ENCODE measurements at places on chromosomes 3 and 15.

DNA sequence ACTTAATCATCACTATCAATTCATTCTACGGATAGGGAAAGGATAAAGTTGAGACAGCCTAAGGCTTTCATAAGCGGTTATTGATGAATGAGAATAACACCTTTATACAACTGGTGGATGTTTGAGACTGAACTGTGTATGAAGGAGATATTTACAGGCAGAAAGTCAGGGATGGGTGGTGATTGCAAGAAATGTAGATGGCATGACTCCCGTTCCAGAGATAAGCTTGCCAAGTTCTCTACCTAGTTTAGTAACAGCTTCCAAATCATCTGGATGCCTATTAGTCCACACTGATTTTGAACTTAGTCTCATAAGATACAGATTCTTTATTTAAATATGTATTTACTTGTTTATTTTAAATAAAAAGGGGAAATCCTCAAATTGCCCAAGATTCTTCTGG, 358.8 kb downstream of the GAP43 start:
- H3K27me3 ChIP-seq, result no peaks in the 10 kb centered on the region
- no peak overlapping the region for H3K4me3 ChIP-seq
- DNase-seq, result no peak

DNA sequence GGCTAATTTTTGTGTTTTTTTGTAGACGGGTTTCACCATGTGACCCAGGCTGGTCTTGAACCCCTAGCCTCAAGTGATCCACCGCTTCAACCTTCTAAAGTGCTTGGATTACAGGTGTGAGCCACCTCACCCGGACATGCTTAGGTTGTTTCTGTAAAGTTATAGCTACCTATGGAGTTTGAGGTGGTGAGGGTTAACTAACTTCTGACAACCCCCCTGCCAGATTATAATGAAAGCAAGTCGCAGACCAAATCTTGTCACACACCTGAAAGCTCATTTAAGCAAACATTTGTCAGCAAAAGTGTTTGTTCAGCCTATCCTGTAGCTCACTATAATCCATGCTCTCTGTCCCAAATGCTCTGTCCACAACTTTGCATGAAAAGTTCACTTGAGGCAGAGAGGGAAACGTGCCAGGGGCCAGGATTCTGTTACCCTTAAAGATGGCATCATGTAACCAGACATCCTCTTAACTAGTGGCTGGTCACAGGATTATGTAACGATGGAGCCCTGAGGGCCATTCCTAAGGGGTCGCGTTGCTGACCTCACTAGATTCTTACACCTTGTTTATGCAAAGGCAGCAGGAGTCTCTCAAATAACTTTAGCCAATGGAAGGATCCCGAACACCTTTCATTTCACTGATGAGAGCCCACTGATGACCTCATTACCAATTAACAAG, 24.1 kb upstream of the SENP5 start:
- H3K27me3 ChIP-seq, result no peaks in the 10 kb centered on the region
- peak; percentile 70 for DNase-seq
- no peaks in the 10 kb centered on the region for H3K4me1 ChIP-seq
- no peaks in the 10 kb centered on the region for H3K36me3 ChIP-seq
- H3K27ac ChIP-seq, result no peak overlapping the region
- no peak overlapping the region for H3K4me3 ChIP-seq

- H3K36me3 ChIP-seq, result no peaks in the 10 kb centered on the region
- no peak overlapping the region for H3K27ac ChIP-seq
- H3K4me1 ChIP-seq, result no peaks in the 10 kb centered on the region
- H3K4me3 ChIP-seq, result no peak overlapping the region
- no peaks in the 10 kb centered on the region for H3K27me3 ChIP-seq
Observed at GRCh38 chr3:135249186-135249585, 454.1 kb downstream of the EPHB1 start.

DNA sequence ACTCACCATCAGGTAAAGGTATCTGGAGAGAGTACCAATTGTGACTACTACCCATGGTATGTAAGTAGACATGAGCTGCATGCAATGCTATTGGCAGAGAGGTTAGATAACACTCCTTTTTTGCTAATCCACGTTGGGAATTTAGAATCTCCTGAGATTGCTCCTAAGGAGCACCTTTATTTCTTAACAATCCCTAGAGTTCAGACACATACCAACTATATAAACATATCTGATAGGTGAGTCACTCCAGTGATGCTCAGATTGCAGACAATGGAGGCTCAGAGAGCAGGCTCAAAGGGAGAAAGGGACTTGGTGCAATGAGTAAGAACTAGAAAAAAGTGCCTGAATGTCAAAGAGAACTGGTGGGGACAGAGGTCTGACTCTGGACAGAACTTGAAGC, 47.0 kb upstream of the LRRFIP2 start:
- H3K27ac ChIP-seq, result no peak overlapping the region
- no peak overlapping the region for H3K4me3 ChIP-seq
- H3K36me3 ChIP-seq, result no peaks in the 10 kb centered on the region

DNA sequence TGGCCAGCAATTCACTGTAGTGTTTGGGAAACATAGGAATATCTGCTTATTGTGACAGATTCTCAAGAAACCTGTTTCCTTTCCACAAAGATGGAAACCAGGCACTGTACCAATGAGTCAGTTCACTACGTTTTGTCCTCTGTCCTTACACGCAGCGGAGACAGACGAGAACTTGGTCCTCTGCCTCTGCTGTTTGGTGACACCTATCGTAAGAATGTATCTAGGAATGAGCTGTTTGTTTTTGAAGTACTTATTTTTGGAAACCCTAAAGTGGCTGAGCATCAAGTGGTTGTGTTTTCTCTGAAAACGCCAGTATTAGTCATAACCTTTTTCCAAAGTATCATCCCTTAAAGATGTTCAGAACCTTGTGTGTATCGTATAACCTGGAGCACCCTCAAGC, 93.0 kb downstream of the PGPEP1L start:
- H3K36me3 ChIP-seq, result peaks cover 49% of the 10 kb centered on the region
- H3K27me3 ChIP-seq, result no peaks in the 10 kb centered on the region
- peak; percentile 59 for DNase-seq
- H3K27ac ChIP-seq, result peak overlapping the region; percentile 80
- peaks cover 10% of the 10 kb centered on the region for H3K4me1 ChIP-seq
- H3K4me3 ChIP-seq, result no peak overlapping the region
